ENCODE measurements at places on chromosomes 7 and 10.

GRCh38 chr10:123373591-123373990 lies 219.4 kb downstream of the BUB3 start:
- DNase-seq, result no peak

- DNase-seq, result no peak
Observed at GRCh38 chr7:158279539-158280447, 307.8 kb downstream of the PTPRN2 start.

GRCh38 chr10:96758423-96758822 lies 38.1 kb upstream of the PIK3AP1 start:
- DNase-seq, result no peak

GRCh38 chr7:47335557-47336471 lies 246.1 kb downstream of the TNS3 start:
- DNase-seq, result no peak

DNA sequence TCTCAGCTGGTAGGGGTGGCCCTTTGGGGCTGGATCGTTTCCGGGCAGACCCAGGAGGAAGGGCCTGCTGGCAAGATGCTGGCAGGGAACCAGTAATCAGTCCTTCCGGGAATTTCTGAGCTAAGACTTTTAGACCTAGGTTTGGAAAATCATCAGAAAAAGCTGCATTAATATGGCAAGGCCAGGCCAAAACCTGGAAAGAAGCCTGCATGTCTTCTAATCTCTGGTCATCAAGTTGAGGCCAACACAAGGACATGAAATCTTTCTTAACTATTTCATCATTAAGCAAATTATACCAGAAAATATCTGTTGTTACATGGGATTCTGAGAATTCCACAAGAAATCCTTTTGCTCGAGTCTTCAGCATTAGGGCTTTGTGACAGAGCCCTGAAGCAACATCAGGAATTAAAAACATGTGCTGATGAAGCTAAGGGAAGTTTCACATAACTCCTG lies 19.9 kb downstream of the CPA1 start:
- DNase-seq, result no peak

GRCh38 chr7:41503438-41503837 lies 199.5 kb downstream of the INHBA start:
- DNase-seq, result no peak

- DNase-seq, result no peak
Observed at GRCh38 chr10:120684226-120684625, 166.9 kb upstream of the WDR11 start.

- no peak for DNase-seq
Observed at GRCh38 chr7:121355574-121355973, 26.8 kb downstream of the WNT16 start.

GRCh38 chr10:34838366-34838900 lies 23.3 kb upstream of the PARD3 start:
- no peak for DNase-seq

- DNase-seq, result no peak
Observed at GRCh38 chr7:35263396-35263795, 9.5 kb upstream of the TBX20 start.

DNA sequence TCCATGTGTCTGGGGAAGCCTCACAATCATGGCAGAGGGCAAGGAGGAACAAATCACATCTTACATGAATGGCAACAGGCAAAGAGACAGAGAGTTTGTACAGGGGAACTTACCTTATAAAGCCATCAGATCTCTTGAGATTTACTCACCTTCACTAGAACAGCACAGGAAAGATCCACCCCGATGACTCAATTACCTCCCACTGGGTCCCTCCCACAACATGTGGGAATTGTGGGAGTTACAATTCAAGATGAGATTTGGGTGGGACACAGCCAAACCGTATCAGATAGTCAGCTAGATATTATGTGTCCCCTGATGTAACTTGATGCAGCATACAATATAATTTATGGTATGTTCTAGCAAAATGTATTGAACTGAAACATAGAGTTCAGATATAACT lies 14.1 kb upstream of the CEP41 start:
- DNase-seq, result no peak

DNA sequence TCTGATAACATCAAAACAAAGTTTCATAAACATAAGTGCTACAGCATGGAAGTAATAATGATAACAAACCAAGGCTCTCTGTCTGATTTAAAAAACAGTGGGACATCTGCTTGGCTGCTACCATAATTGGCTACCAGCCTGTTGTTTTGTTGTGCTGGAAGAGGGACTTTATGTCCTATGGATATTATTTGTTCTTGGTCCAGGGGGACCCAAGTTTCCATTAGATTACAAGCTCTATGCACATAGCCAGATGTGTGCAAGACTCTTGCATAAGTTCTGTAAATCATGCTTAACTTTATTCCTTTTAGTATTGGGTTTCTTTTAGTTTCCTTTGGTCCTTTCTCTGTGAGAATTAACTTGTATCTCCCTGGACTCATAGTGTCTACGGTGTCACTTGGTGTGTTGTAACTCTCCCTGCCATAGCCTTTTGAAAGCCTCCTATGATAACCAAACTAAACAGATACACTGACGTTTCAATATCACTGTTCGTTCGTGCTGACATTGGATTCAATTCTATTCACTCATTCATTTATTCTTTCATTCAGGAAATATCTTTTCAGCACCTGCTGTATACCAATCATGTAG lies 41.4 kb upstream of the CD36 start:
- no peak for DNase-seq

DNA sequence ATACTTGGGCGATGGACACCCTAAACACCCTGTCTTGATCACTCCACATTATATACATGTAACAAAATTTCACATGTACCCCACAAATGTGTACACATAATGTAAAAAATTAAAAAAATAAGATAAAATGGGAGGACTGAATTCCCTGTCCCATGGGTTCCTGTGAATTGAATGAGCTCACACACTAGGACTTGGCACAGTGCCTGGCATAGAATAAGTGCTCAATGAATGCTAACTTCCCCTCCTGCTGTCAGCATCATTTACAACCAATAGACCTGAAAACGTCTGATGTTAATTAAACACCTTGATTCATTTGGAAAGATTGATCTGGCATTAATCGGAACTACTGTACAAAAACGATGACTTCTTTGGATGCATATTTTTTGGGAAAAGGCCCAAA lies 117.3 kb upstream of the ZNF438 start:
- no peak for DNase-seq

GRCh38 chr10:2700626-2701305 lies 366.6 kb upstream of the PFKP start:
- DNase-seq, result no peak

DNA sequence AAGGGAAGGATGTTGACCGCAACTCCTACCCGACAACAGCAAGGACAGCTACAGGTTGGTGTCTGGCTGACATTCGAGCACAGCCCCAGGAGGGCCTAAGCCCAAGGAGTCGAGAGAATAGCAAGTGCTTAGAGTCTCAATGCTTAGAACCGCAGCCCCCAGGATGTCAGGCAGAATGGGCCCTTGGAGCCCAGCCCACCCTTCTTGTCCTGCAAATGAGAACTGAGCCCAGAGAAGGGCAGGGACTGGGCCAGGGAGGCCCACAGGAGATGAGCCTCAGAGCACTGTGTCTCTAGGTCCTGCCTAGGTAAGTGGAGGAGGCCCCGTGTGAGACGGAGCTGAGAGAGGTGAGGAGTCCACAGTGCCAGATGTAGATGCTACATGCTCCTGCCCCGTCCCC lies 173.3 kb upstream of the ZMIZ1 start:
- DNase-seq, result no peak

DNA sequence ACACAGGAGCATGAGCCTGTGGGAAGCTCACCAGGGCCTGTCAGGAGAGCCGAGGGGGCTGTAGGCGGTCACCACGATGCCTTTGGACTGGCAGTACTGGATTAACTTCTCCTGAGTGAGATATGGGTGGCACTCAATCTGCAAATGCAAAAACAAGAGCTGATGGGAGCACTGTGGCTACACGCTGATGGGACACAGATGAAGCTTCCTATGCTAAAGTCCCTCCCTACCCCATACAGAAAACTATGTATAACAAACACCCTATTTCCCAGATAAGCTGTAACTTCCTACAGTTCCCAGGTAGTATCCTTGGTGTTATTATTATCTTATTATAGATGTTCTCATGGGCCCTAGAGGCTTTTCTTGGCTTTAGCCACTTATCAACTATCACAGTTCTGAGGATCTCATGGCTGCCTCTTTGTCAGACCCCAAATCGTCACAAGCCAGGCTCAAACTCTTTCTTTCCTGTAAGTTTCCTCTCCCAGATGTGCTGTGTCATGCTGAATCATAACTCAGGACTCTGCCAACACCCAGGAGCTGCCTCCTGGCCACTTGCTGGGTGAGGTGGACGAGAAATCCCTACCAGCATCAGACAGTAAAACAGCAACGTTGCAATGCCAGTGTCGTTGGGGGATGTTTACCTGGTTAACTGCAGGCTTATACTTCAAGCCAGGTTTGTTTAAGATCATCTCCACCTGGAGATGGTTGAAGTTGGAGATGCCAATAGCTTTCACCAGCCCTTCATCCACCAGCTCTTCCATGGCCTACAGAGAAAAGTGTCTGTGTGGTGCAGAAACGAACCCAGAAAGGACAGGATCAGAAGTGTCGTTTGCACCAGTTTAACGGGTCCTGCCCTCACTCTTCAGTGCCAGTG lies 10.3 kb downstream of the AKR1B1 start:
- no peak for DNase-seq

GRCh38 chr10:90813594-90814365 lies 44.1 kb downstream of the HTR7 start:
- DNase-seq, result no peak

DNA sequence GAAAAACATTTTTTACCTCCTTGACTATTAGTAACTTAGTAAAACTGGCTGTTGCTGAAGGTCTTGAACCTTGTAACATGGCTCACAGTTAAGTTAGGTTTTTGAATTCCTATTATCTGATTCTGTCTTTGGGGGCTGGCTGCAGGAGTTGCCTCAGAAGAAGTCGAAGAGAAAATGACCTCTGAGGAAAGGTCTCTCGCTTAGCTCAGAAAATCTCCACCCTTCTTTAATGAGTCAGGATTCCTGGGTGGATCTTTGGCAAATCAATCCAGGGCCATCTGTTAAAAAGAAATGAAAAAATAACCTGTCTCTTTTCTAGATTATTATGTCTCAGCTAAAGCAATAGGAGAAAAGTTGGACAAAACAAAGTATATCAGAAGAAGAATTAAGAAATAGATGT lies 267.8 kb upstream of the SEMA3C start:
- DNase-seq, result no peak

DNA sequence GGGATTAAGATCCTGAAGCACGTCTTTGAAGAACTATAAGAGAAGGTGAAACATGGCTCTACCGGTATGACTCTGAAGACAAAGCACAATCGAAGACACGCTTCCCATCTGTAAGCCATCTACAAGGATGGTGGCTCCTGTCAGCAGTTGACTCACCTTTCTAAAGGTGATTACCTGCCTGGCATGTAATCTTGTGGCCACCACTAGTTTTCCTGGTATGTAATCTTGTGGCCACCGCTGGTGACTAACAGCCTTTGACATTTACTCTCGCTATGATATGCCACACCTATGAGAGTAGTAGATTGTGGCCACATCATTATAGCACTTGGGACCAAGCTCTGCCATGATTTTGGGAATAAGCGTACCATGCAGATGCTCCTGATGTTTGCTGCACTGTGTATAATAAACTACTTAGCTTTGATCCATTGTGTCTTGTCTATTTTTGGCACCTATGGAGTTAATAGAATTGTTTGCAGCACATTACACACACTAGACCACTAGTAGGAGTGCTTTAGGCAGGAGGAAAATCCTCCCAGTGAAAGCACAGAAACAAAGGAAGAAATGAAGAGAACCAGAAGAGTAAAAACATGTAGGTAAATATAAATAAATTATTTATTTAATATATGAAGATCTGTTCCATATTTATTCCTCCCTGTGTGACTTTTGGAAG lies 59.8 kb downstream of the VAX1 start:
- DNase-seq, result no peak

- DNase-seq, result no peak
Observed at GRCh38 chr7:152313831-152314604, 121.8 kb downstream of the KMT2C start.

DNA sequence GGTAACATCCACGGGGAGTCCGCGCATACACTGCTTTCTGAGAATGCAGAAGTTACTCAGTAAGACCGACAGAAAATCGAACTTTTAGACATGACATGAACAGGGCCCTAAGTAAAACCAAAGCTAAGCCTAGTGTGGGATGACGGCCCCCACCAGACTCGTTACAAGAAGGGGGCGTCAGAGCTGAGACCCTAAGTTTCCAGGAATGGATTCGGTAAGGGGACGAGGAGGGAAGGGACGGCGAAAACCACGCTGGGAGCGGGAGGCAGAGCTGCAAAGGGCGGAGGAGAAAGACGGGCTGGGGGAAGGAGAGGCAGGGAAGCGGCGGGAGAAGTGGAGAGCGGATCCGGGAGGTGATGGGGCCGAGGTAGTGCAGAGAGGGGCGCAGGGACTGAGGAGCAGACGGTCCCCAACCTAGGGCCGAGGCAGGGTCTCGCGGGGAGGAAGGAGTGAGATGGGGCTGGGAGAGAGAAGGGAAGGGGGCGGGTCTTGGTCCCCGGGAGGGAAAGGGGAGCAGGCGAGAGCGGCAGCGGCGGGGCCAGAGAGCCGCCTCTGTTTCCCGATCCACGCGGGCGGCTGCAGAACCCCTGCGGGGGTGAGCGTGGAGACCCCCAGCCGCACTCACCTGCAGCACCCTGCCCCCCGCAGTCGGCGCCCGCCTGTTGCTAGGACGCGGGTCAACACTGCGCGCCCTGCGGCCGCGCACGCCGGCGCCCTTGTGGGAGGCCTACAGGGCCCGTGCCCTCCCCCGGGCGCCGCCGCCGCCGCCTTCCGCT lies 513 bp downstream of the ODAD2 start:
- DNase-seq, result no peak

- no peak for DNase-seq
Observed at GRCh38 chr10:61098966-61099365, 155.0 kb upstream of the RHOBTB1 start.

DNA sequence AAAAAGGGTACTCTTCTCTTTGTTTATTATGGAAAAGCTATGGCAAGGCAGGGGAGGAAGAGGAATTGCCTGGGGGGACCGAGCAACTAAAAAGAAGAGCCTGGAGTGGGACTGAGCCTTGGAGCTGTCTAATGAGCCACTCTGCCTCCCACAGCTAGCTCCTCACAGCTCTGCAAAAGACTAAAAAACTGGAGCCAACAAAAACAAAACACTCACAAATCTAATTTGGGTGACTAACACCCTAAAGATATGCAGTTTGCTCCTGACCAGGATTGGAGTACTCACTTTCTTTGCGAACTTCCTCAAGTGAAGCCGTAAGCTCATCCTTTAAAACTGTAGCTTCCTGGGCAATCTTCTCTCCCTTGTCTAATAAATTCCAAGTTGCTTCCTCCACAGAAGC lies 89.4 kb downstream of the CTNNA3 start:
- DNase-seq, result no peak

GRCh38 chr10:111709603-111710002 lies 474.0 kb downstream of the GPAM start:
- no peak for DNase-seq
